ENCODE measurements at places on chromosomes 4 and X.

- no peak for DNase-seq
Observed at GRCh38 chr4:38298868-38299713, 338.9 kb downstream of the PTTG2 start.

DNA sequence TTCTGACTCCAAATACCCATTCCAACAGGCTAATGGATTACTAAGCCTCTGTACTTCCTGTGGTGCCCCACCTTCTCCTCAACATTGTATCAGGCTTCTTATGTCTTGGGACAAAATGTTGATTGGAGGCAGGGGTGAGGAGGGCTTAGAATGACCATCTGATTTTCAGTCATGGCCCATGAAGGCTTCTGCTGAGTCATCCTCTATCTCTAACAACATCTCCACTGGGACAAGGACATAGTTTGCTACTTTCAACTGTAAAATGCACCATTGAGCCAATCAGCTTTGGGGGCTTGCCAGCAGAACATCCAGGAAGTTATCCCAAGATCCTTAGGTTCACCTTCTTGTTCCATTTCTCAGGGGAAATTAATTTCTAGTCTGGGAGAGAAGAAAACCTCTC lies 29.5 kb downstream of the MAGEB17 start:
- no peak for DNase-seq

- DNase-seq, result no peak
Observed at GRCh38 chrX:143634309-143634662, 1.6 kb downstream of the SLITRK4 start.

DNA sequence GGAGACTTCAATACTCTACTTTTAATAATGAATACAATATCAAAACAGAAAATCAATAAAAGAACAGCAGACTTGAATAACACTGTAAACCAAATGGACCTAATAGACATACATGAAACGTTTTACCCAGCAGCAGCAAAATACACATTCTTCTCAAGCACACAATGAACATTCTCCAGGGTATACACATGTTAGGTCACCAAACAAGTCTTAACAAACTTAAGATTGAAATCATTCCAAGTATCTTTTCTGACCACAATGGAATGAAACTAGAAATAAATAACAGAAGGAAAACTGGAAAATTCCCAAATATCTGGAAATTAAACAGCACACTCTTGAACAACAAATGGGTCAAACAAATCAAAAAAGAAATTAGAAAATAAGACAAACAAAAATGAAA lies 145.0 kb upstream of the CT83 start:
- DNase-seq, result no peak

DNA sequence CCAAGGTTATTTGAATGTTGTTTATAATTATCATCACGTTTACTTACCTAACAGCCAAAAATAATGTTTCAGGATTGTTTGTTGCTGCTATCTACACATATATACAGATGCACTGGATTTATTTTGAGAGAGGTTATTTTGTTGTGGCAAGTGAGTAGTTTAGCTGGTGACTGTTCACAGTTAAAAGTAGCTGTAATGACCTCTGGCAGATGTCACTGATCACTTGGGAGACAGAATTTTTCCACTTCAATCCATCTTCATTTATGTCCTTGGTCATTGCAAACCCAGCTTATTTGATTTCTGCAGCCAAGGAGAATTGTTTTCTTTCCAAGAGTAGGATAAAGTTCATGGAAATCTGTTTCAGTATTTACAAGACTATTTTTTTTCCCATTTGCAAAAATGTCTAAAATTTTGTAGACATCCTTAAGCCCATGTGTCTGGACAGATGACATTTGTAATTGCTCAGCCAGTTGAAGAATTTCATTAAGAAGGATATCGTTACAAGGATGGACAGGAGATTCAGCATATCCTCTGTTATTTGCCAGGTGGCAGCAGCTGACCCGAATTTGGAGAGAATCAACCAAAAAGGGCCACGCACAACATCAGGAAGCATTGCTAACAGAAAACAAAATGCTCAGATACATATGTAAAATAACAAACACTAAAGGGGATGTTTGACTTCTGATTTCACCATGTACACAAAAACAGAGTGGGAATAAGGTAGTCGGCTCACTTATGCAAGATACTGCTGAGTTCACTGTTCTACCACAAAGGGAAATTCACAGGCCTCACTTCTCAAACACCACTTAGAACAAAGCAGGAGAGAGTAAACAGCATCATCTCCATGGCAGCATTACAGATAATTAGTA lies 64.5 kb downstream of the GPRIN3 start:
- no peak for DNase-seq

DNA sequence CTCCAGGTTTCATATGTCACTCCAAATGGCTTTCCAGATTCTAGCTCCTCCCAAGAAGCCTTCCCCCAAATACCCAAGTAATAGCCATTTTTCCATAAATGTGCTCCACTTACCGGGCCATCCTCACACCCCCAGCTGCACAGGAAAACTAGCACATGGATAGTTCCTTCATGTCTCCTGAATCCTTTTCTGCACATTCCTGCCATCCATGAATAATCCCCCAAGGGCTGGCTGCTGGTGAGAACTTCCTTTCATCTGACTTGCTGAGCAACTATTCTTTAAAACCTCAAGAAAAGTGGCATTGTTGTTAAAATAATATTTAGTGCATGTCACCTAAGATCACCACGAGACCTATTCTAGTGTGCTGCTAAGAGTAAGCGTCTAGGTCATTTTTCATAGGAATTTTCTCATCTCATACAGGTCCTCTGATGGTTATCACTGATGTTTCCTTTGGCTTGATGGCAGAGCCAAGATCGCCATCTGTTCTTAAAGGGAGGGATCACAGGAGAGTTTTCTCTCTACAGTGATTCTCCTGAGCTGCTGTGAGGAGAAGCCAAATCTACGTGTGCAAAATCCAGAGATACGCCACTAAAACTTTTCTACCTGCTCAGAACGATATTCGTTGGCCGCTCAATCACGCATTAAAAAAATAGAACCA lies 71.3 kb downstream of the MAP3K15 start:
- DNase-seq, result no peak

DNA sequence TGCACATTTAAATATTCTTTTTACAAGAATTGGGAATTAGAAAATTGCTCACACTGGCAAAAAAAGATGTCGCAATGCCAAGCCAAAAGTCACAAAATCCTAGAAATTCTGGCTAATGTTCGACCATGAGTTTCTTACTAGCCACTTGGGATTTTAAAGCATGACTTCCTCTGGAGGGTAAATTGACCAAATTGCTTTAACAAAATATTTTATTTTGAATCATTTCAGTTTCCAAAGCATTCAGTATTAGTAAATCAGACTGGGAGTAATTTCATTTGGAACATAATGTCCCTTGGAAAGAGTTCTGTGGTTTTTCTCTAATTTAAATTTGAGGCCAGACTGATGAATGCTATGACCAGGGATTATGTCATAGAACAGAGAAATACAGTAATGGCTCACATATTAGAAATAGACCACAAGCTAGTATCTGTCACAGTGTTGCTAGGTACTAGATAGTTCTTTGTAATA lies 7.6 kb upstream of the CXCL5 start:
- DNase-seq, result no peak

DNA sequence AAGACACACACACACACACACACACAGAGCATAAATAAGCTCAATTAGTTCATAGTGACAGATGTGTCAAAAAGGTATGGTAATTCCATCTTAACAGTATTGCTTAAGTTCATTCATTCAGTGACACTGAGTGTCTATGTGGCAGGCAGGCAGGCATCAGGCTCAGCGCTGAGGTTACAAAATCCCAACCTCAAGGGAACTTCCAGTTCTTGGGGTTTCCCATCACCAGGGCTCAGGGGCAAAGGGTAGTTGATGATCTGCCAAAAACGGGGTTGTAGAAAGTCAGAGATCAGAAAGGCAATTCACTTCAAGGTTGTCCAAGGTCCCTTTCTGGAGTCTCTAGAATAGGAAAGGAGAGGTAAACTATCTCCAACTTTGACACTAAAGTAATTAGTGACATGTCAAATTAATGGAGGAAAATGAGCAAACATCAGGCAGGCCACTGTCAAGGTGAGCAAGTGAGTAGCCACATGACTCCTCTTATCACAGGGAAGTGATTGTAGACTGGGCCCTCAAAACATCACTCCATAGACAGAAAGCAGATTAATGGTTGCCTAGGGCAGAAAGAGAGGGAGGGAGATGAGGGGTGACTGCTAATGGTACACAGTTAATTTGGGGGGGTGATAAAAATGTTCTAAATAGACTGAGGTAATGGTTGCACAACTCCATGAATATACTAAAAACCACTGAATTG lies 41.8 kb downstream of the GPC4 start:
- no peak for DNase-seq

DNA sequence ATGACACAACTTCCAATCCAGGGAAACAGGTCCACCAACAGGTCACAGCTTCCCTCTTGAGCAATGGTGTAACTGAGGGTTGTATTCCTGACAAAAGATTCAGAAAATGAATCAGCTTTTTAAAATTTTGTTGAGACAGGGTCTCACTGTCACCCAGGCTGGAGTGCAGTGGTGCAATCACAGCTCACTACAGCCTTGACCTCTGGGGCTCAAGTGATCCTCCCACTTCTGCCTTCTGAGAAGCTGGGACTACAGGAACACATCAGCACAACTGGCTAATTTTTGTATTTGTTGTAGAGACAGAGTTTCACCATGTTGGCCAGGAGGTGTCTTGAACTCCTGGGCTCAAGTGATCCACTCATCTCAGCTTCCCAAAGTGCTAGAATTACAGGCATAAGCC lies 43.7 kb downstream of the SAT1 start:
- DNase-seq, result no peak

GRCh38 chr4:54586320-54586955 lies 71.3 kb upstream of the KIT start:
- no peak for DNase-seq

- DNase-seq, result peak; percentile 21
Observed at GRCh38 chrX:38561951-38562719, 793 bp downstream of the TSPAN7 start.

DNA sequence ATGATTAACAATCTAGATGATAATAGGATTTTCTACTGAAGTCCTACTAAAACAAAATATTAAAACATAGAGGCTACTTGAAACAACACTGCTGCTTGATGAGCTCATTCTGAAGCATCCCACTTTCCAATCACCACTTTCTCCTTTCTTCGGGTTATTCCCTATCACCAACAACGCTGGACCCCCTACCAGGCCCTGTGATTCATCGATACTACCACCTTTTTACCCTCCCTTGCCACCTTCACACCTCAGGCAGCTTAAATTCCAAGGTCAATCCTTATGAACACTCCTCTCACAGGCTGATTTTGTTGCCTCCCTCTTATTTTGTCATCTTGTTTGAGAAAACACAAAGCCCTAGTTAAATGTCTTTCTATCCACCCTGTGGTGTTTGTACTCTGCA lies 102.6 kb downstream of the IQCM start:
- DNase-seq, result no peak

DNA sequence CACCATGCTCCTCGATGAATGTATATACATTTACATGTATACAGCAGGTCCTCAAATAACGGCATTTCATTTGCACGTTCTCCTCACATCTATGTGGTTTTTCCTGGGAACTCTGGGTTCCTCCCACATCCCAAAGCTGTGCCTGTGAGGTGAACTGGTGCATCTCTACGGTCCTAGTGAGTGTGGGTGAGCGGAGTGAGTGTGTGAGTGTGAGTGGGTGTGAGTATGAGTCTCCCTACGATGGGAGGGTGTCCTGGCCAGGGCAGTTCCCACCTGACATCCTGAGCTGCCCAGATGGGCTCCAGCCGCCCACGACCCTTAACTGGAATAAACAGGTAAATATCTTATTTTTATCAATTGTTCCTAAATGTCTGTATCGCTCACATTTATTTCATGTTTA lies 40.0 kb downstream of the ACSL1 start:
- no peak for DNase-seq

GRCh38 chrX:129158505-129158904 lies 364.8 kb downstream of the SMARCA1 start:
- DNase-seq, result no peak
